ENCODE measurements at places on chromosomes 12 and 14.

GRCh38 chr12:29043069-29043468 lies 106.0 kb upstream of the FAR2 start:
- DNase-seq = peak; percentile 12

DNA sequence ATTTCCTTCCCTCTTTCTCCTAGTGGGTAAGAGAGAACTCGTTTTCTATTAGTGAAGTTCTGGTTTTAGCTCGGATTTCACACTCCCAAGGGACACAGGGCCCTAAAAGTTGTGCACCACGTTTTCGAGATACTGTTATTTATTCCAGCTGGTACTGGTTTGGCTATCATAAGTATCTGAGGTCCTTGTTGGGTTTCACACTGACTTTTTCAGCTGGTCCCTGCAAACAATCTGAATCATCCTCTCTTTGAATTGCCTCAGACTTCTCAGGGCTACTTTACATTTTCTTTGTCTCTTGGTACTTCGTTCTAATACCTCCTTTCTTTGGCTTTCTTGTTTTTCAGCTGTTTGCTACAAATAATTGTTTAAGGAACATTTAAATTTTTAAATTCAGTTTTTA lies 75.7 kb downstream of the SCN8A start:
- DNase-seq = no peak

DNA sequence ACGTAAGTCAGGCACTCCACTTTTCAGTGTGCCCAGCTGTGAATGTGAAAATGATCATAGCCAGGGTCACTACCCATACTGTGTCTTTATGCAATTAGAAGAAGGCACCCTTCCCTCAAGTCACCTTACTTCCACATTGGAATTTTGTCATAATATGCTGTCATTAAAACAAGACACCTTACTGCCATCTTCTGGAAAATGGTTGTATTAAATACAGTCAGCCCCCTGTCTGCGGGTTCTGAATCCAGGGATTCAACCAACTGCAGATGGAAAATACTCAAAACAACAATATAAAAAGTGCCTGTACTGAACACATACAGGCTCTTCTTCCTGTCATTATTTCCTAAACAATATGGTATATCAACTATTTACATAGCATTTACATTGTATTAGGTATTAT lies 70.2 kb upstream of the TBX5 start:
- DNase-seq = peak; percentile 48

DNA sequence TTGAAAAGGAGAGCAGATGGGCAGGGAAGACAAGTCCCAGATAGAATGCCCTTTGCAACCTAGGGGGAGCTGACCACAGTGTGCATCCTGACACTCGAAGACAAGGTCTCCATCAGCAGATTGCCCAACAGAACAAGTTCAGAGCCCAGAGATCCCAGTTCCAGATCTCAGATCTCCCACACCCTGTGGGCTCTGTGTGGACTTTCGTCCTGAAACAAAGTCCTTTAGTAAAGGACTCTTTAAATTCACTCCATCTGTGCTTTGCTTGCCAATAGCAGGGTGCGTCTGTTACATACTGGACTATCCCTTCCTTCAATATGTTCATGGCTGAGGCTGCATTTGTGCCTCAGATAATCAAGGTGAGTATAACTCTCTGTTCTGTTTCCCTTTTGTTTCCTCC lies 8.7 kb upstream of the C1RL start:
- DNase-seq = no peak

DNA sequence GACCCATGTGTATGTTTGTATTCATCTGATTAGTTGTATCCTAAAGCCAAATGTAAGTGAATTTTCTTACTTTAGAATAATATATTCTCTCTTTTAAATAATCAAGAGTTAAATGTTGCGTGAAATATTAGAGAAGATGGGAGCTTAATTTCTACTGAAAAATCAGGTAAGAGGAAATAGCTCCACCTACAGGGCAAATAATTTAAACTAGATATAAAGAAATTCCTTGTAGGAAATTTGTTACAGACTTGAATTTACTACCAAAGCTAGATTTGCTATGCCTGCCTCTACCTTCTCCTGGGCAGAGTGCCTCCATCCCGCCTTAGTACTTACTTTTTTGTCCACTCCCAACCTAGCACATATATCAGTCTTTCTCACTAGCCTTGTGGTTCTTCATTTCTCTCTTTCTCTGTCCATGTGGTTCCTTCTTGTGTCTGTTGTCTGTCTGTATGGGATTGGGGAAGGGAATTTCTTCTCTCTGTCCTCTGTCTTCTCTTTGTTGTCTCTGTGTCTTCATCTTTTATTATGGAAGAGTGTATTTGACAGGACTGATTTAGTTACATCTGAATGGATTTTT lies 44.7 kb downstream of the PALS1 start:
- peak; percentile 43 for DNase-seq

DNA sequence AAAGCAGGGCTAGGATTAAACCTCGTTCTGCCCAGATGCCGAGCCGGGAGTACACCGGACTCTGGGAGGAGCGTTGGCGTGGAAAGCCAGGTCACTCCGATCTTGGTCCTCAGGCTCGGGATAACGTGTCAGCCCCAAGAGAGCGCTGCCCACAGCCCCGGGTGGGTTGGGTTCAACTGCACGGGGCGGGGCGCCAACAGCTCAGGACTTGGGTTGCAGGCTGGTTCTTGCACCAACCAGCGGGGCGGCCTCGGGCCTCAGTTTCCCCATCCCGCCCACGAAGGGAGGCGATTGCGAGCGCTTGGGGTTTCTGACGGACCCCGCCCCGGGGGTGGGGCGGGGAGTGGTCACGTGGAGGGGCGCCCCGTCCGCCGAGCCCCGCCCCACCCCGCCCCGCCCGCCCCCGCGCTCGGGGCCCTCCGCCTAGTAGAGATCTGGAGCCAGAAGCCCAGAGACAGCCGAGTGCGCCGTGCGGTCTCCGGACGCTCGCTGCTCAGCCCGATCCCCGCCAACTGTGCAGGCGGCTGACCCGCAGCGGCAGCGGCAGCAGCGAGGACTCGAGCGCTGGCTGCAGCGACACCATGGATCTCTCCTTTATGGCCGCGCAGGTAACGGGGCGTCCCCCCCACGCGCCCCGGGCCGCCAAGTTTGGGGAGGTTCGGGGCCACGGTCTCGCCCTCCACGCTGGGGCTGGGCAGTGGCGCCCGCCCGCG lies at the start of gene C14orf132:
TSS of gene C14orf132 (plus strand) at position 443 of the 713 bp plus-strand sequence. CDS start at position 582, 139 bp downstream.
- DNase-seq = peak; percentile 74

GRCh38 chr12:123949770-123950165 lies 22.9 kb downstream of the CCDC92 start:
- DNase-seq = no peak

DNA sequence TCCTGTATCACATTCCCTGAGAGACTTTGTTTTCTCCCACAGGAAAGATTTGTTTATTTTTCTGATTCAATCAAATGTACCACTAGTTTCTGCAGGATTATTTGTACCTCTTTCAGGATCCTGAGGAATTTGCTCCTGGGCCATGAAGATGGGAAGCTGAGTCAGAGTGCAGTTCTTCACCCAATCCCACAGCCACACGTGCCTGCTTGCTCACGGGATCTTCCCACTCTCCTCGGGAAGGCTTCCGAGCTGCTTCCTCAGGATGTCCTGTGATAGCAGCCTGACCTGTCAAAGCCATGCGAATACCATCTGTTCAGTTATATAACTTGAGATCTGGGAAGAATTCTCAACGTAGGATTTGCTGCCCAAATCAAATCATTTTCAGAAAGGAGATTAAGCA lies 41.8 kb upstream of the HIF1A start:
- DNase-seq = peak; percentile 86

DNA sequence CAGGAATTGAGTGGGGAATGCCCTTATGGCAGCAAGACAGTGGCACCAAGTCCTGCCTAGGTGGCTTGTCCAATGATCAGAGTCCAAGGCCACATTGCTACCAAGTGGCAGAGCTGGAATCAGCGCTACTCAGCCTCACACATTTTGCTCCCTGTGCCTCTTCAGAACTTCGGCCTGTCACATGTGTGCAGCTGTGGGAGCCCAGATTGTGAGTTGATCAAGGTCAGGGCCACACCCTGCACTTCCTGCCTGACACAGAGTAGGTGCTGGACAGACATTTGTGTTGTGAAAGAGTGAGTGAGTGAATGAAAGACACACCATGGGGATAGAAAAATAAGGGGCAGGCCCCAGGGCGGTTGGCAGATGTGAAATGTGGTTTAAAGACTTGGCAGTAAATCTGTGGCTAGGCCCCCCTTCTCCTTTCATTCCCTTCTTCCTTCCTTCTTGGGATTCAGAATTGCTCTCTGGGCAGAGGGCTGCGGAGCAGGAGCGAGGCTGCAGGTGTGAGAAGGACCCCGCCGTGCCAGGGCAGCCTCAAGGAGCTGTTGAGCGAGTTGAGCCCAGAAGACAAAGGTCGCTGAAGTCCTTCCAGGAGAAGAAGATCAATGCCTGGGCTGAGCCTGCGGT lies 83.5 kb downstream of the SLC25A47 start:
- DNase-seq = peak; percentile 40

- DNase-seq = no peak
These were observed 9.0 kb upstream of the DCN start for GRCh38 chr12:91191513-91192111.

DNA sequence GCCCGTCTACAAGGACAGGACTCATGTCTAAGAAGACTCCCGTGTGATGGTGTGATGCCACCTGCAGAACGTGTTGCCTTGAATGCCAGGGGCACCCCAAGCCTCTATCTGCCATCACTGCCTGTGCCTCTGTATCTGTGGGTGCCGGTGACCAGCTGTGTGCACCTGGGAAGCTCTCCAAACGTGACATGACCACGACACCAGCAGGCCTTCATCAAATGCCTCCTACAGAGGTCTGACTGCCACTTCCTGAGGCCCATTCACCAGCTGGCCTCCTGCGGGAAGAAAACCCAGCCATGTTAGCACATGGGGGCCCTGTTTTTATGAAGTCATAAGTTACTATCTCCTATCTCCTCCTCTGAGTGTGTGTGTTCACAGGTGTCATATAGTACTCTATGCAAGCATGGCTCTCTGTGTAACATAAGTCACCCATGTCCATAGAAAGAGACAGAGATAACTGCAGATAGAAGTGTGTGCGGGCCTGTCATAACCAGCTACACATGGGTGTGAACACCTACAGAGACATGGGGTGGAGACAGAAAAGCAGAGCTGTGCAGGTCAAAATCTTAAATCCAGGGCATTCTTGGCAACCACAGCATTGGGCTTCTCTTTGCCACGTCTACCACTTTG lies 18.3 kb upstream of the SERPINA4 start:
- DNase-seq = no peak

DNA sequence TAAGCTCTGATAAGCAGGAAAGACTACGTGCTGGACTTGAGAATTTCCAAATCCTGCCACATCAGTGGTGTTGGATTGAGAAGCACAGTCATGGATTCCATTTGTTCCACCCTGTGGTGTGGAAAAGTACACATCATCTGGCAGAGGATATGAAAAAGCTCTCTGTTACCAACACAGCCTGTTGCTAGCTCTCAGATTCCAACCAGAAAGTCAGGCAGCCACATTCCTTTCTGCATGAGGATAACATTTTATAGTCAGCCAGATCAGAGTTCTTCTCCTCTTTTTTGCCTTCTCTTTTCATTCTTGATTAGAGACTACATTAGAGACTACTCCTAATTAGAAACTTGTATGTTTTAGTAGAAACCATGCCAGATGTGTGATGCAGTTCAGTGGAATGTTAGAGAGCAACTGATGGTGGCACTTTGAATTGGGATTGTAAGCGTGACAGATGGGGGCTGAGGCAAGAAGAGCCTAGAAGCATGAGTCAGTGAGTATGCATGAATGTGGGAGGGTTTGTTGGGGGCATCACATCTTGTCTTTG lies 61.2 kb upstream of the STXBP6 start:
- DNase-seq = peak; percentile 98

DNA sequence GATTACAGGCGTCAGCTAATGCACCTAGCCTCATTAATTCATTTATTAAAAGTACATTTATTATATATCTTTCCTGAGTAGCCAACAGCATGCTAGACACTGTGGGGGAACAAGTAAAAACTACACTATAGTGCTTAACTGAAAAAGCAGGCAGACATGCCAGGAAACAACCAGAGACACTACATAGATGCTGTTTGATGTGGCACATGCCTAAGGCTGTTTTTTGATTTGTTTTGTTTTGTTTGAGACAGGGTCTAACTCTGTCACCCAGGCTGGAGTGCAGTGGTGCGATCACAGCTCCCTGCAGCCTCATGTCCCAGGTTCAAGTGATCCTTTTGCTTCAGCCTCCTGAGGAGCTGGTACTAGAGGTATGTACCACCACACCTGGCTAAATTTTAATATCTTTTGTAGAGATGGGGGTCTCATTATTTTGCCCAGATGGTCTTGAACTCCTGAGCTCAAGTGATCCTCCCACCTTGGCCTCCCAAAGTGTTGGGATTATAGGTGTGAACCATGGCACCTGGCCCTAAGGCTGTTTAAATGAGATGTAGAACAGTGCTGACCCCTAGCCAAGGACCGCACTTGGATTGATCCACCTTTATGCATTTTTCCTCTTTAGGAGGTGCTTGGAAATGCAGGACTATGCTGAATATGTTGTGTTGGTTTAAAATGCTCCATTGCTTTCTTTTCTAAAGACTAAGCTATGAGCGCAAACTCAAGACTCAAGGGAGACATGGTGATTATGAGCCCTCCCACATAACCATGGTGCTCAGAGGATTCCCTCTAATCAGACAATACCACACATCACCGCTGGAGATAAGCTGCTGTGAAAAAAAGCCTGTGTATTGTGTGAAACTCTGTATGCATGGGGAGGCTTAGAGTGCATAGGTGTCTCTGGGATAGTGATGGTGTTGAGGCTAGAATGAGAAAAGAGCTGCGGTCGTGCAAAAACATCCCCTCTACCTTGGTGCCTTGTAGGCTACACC lies 10.5 kb upstream of the C14orf93 start:
- no peak for DNase-seq

DNA sequence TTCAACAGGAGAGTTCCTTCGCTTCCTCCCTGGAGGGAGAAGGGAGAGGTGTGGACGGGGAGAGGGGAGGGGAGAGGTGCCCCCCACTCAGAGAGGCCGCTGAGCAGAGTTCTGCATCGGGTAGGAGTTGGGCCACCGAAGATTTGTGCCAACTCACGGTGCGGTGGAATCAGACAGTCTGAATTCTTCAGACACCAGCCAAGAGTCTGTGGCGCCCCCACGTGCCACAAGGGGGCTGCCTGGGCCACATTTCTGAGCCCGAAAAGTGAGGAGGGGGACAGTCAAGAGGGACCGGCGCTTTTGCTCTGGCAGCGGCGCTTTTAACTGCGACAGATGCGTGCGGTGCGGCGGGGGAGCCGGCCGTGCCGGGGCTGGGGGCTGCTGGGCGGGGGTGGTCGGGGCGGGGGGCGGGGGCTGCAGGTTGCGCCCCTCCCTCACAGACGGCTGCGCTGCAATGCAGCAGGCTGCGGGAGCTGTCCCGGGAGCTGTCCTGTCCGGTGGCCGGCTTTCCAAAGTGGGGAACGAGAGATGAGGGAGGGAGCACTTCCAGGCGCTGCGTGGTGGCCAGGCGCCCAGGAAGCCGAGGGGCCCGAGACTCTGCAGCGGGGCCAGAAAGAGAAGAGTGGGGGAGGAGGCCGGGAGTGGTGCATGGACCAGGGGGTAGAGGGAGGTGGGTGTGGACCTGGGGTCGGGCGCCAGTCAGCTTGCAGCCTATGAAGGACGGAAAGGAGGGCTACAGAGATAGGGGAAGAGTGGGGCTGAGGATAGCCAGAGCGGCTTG lies 975 bp upstream of the RTL1 start:
- no peak for DNase-seq
